SJSA1 (cell line): ENCODE measurements at places on chromosomes 13 and 19. TPM values are rescaled to one million over a fixed set of nuclear protein-coding genes. Genes with fewer than 3 reads are reported as not detected.

Gene KIR3DL1
- not detected in 2 replicates for total RNA-seq

DNA sequence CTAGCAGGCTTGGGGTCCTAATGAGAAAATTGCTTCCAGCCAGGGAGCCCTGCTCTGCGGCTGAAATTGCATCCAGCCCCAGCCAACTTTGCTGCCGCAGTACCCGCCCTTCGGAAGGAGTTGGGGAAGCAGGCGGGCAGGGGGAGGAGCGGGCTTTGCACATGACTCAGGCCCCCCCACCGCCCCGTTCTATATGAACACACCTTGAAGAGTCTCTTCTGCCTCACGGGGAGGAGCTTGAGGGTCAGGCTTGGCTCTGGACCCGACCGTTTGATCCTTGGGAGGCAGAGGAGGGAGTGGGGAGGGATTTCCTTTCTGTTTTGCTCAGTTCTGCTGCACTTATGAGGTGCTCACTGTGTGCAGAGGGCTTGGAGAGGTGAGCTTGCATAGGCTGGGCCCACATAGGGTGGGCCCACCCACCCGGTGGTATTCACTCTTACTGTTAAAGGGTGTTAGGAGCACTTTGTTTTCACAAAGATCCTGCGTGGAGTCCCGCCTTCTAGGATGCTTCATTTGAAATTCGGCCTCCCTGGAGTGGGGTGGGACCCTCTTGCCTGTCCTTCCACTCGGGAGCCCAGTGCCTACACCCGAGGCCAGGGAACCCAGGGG lies 46.5 kb downstream of the LYL1 start:
- peak; percentile 74 for DNase-seq
- peak overlapping the region; percentile 98 for H3K27ac ChIP-seq
- H3K4me1 ChIP-seq = peaks cover 84% of the 10 kb centered on the region

- no peak for DNase-seq
- peaks cover 14% of the 10 kb centered on the region for H3K4me1 ChIP-seq
- no peaks in the 10 kb centered on the region for H3K27me3 ChIP-seq
Observed at GRCh38 chr13:42885325-42885724, 103.9 kb downstream of the FAM216B start.

GRCh38 chr19:50569938-50570540 lies 1.8 kb upstream of the LRRC4B start:
- DNase-seq = no peak
- H3K4me3 ChIP-seq = no peak overlapping the region
- no peak overlapping the region for H3K27ac ChIP-seq
- no peaks in the 10 kb centered on the region for H3K36me3 ChIP-seq
- peaks cover 28% of the 10 kb centered on the region for H3K27me3 ChIP-seq

- DNase-seq = no peak
- H3K4me3 ChIP-seq = no peak overlapping the region
- no peak overlapping the region for H3K27ac ChIP-seq
- no peaks in the 10 kb centered on the region for H3K27me3 ChIP-seq
- no peaks in the 10 kb centered on the region; the same call in 1 of the 2 replicates for H3K4me1 ChIP-seq
Observed at GRCh38 chr13:24107955-24108614, 52.4 kb upstream of the SPATA13 start.

DNA sequence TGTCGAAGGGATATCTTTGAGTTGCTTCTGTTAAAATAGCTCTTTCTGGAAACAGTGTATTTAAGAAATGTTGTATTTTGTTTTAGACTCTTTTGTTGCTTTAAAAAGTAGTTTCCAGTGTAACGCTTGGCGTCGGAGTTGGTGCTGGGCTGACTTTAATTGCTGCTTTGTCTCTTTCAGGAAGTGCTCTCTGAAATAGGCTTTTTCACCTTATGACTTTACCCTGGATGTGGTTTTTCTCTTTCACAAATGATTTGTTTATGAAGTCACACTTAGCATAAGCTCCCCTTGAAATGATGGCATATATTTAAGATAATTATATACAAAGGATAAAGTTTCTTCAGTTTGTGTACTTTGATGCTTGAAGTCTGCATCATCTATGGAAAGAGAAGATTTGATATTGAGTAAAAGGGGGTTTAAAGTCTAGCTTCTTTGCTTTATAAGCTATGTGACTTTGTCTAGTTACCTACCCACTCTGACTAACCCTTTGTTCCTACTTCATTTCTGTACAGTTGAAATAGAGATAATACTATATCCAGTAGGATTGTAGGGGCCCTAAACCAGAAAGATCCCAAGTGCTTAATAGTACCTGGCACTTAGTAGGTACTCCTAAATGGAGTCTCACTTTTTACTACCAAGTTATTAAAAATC lies at the start of gene GPR18:
GPR18 (minus strand) TSS at position 170 of the 651 bp plus-strand sequence. CDS start 2,507 bp downstream, outside the sequence.
- peaks cover 18% of the 10 kb centered on the region for H3K36me3 ChIP-seq
- H3K27ac ChIP-seq = no peak within 1 kb of the TSS
- no peaks in the 10 kb centered on the region for H3K4me1 ChIP-seq
- DNase-seq = no peak

GRCh38 chr19:39385629-39386411 lies 5.1 kb downstream of the PAF1 start:
- H3K36me3 ChIP-seq = peaks cover 86% of the 10 kb centered on the region
- H3K27ac ChIP-seq = no peak overlapping the region
- H3K4me1 ChIP-seq = peaks cover 7% of the 10 kb centered on the region
